ENCODE measurements at places on chromosomes 4 and X.

GRCh38 chr4:26342328-26343037, 21.7 kb downstream of the RBPJ start:
- no peak for DNase-seq

DNA sequence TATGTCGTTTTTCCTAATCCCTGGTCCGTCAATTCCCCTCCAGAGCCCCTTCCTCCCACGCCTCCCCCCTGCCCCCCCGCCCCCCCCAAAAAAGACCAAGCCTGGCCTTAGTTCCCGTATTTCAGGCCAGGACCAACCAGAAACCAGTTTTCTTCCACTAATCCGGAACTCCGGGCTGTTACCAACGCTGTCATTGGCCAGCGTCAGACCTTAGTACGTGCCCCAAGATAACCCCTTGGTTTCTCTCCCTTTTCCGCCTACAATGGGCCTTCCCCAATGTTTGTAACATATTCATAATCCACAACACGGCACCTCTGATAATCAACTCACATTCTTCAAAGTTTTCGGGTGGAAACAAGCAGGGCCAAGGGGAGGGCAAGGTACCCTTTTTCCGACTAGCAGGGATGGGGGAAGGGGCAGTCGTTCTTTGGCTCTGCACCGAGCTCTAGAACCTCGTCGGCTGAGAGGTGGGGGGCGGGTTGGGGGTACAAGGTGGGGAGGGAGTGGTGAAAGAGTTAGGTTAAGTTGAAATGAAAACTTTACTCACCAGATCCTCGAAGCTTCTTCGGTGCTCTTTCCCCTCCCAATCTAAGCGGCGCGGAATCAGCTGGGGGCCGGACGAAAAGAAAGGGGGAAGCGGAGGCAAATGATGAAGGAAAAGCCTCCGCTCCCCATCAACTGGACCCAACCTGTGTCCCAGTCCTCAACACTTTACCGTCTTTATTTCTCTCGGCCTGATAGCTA, 1.5 kb downstream of the BRWD3 start:
- DNase-seq, result no peak

DNA sequence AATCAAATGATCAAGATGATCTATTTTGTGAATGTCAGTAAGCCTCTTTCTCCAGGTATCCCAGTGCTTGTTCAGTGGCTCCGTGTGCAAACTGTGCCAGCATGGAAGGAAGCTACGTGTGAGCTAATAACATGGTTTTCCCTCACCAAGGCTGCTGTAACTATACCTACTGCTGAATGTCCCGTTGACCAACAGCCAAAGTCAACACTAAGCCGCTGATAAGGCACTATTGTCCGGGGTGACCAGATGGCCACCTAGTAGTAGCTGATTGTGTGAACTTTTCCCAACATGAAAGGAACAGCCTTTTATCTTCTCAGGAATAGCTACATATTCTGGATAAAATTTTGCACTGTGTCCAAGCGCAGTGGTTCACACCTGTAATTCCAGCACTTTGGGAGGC, 58.0 kb upstream of the ABCG2 start:
- no peak for DNase-seq

DNA sequence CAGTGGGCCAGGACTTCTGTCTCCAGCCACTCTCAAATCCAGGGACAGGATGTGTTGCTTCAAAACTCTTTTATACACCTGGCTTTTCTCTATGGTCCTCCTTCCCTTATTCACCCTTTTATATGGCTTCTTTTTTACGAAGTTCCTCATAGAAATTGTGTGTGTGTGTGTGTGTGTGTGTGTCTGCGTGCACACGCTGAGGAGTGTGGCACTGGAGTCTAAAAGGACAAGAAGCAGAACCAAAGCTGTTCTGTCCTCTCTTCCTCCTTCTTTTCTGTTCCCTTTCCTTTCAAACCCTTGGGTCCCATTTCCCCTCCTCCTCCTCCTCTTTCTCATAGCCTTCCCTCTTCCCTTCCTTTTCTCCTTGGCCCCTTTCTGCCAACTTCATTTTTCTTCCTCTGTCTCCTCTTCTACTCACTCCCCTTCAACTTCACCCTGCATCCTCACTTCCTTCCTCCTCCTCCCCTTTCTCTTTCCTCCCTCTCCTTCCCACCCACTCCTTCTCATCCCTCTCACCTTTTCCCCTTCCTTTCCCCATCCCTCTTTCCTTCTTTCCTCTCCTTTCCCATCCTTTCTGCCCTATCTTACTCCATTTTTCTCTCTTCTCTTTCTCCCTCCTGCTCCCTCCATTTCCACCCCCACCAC, 360.5 kb downstream of the MID1IP1 start:
- no peak for DNase-seq

GRCh38 chr4:19774690-19775256, 476.9 kb upstream of the SLIT2 start:
- DNase-seq, result no peak

DNA sequence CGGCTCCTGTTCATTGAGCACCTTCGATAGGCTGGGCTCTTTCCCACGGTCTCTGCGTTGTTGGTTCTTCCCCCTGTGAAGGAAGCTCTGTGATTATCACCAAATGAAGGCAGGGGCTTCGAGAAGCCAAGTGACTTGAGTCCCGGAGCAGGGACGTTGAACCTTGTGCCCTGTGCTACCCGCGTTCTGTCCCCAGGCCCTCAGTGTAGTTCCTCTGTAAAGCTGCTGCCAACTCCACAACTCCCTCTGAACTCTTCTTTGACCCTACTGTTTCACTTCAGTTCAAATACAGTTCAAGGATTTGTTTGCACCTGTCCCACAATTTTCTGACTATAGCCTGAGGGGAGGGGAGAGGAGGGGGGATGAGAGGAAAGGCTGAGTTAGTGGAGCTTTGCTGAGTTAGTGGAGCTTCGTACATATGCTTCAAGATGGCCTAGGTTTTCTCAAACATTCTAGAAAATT, 635 bp upstream of the PHF8 start:
- no peak for DNase-seq

GRCh38 chr4:6695660-6696610, 2.3 kb downstream of the S100P start:
- no peak for DNase-seq
